NCI-H1930 (cell line): ENCODE measurements at places on chromosomes 11 and 22.

GRCh38 chr11:95149651-95150364, 60.2 kb downstream of the ENDOD1 start:
- DNase-seq = no peak

- DNase-seq = no peak
Observed at GRCh38 chr11:88188251-88188931, 13.1 kb upstream of the RAB38 start.

DNA sequence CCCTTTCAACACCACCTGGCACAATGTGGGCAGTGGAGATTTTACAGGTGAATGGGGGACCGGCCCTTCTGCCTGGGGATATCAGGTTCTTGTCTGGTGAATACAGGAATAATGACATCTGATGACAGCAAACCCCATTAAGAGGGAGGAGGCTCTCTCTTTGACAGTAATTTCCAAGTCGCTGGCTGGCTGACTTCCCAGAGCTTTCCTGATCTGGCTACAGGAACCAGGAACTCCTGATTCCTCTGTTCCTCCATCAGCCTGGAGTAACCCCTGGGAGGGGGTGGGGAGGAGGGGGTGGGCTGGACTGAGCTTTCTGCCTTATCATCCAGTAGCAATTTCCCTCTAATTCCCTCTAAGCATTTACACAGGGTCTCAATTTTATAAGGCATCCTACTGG, 3.7 kb upstream of the MIEF1 start:
- DNase-seq = no peak

DNA sequence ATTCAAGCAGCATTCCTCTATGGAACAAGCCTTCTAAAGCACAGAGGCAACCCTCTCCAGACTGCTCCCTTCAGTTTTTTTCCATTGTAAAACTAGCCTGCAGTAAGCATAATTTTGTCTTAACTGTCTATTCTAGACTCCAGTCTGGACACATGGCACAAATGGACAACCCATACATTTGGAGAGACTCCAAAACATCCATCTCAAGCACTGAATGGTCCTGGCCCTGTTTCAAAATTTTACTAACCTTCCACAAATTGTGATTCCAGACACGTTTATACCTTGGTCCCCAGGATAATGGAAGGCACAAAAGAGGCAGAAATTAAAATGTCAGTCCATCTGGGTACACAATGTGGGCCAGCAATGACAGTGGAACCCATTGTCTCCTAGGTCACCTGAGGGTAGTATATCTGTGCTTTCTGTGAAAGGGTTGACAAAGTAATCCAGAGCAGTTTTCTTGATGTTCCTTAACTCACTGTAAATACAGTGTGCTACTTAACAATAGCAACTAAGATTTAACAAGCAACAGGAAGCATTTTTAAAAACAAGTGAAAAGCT, 16.2 kb upstream of the SESN3 start:
- DNase-seq = no peak

DNA sequence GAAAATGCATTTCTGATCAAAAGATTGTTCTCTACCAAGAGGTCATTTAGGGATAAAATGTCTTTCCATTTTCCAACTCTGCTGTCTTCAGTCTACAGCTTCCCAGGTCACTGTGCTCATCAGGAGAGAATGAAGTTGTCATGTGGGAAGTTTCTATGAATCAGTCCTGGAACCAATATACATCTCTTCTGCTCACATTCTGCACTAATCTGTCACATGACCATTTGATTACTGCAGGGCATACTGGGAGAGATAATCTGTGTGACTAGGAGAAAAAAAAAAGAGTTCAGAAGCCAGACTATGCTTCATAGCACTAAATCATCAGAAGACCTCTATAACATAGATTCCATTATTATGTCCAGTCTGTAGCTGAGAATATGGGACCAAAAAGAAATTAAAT, 611.5 kb downstream of the KCNA4 start:
- no peak for DNase-seq

- no peak for DNase-seq
Observed at GRCh38 chr11:75276186-75276585, 35.6 kb downstream of the TPBGL start.

DNA sequence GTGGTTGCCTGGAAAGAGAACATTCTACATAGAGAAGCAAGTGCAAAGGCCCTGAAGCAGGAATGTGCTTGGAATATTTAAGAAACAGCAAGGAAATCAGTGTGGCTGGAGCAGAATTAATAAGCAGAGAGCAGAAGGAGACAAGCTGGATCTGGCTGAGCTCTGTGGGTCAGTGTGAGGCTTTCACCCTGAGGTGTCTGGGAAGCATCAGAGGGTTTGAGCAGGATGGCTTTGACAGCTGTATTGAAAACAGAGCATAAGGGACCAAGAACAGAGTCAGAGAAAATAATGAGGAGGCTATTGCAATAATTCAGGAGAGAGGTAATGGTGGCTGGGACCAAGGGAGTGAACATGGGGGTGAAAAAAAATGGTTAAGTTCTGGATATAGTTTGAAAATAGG, 199.6 kb downstream of the NXPE2 start:
- DNase-seq = no peak

DNA sequence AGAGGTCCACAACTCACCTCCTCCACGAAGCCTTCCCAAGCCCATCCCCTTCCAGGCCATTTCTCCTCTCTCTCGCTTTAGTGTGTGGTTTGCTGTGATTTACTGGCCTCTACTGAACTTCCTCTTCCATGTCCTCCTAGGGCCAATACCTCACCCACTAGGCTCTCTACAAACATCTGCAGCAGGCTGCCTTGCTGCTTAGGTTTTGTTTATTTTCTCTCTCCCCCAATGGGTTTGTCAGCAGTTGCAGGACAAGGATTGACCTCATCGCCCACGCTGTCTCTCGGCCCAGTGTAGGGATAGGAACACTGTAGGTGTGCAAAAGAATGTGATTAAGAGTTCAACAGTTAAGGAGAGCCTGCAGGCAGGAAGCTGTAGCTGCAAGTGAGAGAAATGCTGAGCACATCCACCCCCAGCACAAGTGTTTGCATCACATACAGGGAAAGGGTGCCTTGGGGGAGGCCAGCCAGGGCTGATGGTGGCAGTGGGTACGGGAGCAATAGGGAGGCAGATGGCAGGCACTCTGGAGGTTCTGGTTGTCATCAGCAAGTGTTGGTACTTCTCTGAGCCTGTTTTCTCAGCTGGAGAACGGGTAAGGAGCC, 1.4 kb downstream of the PC start:
- DNase-seq = no peak

- no peak for DNase-seq
Observed at GRCh38 chr11:92662601-92663360, 306.7 kb upstream of the MTNR1B start.

GRCh38 chr11:78909386-78909785, 334.7 kb upstream of the NARS2 start:
- DNase-seq = no peak

GRCh38 chr22:40443732-40444131, 73.3 kb downstream of the SGSM3 start:
- DNase-seq = no peak

- DNase-seq = no peak
Observed at GRCh38 chr22:22703715-22704114, 59.3 kb downstream of the GGTLC2 start.
